Motor neuron (in vitro differentiated cells): ENCODE measurements at places on chromosomes 3 and 15. TPM values are rescaled to one million over a fixed set of nuclear protein-coding genes. Genes with fewer than 3 reads are reported as not detected.
A peak's percentile ranks its signal among the peaks of the same experiment; 100 is the strongest.

Gene GUCA1C
- total RNA-seq: not detected in 2 replicates

Gene CPA3
- total RNA-seq: not detected in 2 replicates

DNA sequence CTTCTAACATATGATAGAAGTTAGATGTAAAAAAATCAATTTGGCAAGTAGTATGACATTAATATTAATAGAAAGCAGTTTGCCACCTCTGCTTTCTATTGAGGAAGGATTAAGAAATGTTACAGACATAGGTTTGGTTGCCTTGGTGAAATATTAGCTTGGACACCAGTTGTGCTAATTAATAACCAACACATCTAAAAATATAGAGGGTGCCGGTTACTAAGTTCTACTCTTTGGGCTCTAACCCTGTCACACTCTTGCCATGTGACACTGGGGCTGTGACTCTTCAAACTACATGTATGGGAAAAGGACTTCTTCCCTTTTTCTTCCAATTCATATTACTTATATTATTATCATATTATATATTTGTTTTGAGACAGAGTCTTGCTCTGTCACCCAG lies 64.4 kb downstream of the TRIM71 start:
- no peak for ATAC-seq

GRCh38 chr3:120661106-120661905 lies 20.7 kb downstream of the HGD start:
- ATAC-seq: peak; percentile 63

- no peak for ATAC-seq
Measured at GRCh38 chr3:25678581-25678980, 13.9 kb upstream of the TOP2B start.
